ENCODE measurements at places on chromosomes 1 and 21. TPM values are rescaled to one million over a fixed set of nuclear protein-coding genes. Genes with fewer than 3 reads are reported as not detected.

ATP6V0B gene
- 53.1 TPM for total RNA-seq

TBCE gene
- 25.5 TPM for total RNA-seq

TSACC gene
- not detected for total RNA-seq

FCRL5 gene
- not detected for total RNA-seq

GRCh38 chr1:224751624-224752311 is 135.7 kb downstream of the CNIH3 start:
- DNase-seq: no peak

GRCh38 chr1:6819246-6820040 is 34.2 kb downstream of the CAMTA1 start:
- DNase-seq: peak; percentile 24

DNA sequence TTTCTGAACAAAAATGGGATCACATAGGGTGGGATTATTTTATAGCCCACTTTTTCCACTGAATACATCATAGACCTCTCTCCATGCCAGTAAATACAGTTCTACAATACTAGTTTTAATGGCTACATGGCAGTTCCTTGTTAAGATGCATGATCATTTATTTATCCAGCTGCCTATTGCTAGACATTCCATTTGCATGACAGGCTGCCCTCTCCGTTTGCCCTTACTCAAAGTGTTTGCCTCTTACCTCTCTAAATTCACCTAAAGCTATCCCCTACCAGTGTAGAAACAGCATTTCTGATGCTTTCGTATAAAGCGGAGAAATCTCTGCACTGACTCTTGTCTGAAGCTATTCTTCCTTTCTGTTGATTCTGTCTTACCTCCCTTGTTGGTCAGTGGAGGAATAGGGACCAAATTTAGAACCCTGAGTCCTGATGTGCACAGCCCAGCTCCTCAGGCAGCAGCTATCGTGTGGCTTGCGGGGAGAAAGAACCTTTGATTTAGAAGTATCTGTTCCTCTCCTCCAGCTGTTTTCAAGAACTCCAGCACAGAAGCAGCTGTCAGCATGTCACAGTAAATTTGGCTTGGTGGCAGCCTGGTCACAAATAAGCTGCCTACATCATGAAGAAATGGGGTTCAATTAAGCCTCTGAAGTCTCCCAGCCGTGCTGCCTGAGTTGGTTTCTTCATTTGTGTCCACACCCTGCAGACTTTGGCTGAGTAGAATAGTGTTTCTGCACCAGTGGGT is 337.3 kb downstream of the PRDM2 start:
- no peak for DNase-seq

DNA sequence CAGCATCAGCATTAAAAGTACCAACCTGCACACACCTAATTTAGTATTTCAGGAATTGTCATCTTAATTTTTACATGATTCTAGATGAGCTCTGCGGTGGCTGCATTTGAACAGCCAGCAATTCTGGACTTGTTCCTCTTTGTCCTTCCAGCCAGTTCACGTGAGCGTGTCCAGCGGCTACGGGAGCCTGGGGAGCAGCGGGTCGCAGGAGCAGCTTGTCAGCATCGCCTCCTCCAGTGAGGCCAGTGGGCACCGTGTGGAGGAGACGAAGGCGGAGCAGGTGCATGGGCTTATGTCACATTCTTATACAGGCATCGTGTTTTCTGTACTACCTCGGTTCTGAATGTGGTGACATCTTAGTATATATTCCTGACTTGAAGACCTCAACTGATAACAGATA is 25.7 kb downstream of the PER3 start:
- DNase-seq: no peak

GRCh38 chr1:229578168-229579058 is 19.9 kb upstream of the ABCB10 start:
- no peak for DNase-seq

- peak; percentile 91 for DNase-seq
Measured at GRCh38 chr1:27536767-27537166, 46.8 kb upstream of the WASF2 start.

GRCh38 chr21:32099812-32100416 is 178.9 kb downstream of the MIS18A start:
- no peak for DNase-seq

DNA sequence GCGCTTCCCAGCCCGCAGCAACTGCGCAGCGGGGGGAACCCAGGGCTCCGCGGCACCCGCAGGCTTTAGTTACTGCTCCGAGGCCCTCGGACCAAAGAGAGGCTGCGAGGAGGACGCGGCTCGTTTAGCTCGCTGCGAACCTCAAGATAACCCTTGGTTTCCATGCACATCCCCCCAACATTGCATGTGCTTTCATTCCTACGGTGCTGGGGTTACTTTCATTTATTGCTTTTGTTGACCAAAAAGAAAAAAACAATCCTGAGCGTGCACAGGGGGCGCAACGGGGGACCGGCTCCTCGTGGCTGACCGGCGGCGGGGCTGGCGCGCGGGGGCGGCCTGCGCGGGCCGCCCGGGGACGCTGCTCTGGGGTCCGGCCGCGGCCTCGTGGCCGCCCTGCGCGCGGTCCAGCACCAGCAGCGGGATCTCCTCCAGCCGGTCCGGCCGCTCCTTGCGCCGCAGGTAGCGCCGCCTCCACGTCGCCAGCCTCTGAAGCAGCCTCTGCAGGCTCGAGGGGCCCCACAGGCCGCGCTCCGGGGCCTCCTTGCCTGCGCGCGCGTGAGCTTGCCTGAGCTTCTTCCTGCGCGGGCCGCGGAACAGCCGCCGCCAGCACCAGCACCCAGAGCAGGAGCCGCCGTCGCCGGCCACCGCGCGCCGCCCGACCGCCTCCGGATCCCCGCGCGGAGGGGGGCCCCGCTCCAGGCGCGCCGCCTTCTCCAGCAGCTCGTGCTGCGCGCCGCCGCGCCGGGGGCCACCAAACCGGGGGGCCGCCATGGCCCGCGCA is 77.4 kb downstream of the DESI2 start:
- peak; percentile 46 for DNase-seq

DNA sequence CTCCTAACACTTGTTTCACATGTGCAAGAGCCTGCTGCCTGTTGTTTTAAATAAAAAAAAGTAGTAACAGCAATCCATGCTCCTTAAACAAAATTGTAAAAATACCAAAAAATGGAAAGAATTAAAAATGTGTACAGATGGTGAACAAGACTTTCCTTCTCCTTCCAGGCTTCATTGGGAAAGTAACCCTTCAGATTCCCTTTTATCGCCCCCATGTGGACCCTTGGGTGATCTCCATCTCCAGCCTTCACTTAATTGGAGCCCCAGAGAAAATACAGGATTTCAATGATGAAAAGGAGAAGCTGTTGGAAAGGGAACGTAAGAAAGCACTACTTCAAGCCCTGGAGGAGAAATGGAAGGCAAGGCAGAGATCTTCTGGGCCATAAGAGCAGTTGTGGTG is 14.2 kb downstream of the VPS13D start:
- DNase-seq: no peak

DNA sequence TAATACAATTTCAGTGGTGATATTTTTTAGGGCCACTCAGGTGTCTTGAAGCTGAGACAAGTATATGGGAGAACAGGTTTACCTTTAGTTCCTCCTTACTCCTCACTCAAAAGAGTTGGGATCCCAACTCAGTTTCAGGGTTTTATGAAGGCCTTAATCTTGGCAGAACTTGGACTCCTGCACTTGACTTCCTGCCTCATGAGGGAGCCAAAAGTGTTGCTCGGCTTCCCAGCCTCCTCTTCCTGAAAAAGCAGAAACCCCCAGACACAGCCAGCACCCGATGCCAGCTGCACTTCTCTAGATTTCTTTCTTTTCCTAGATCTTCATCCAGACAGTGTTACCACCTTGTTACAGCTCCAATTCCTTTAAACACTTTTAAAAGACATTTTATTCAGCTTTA is 70.8 kb upstream of the TMPRSS2 start:
- no peak for DNase-seq

All from fibroblast of the aortic adventitia (primary cell).